ENCODE measurements at places on chromosomes 5 and 9.

- DNase-seq, result no peak
These were observed 262.5 kb downstream of the ELAVL2 start for GRCh38 chr9:23563517-23563916.

DNA sequence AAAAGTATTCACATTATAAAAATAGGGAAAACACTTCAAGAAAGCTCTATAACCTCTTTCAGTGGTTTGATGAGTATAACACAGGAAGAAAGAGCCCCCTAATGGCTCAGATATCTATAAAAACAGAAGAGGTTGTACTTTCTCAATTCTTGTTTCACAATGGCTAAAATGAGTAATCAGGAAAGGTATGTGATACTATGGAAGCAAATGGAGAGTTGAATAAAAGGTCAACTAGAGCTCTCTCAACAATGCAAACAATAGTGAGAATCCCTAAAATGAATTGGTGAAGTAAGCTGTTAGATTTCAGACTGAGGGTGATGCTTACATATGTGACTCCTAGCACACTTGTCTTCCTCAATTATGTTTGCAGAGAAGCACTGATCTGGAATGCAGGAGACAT, 584.6 kb upstream of the CDH18 start:
- no peak for DNase-seq

- DNase-seq, result no peak
These were observed 12.6 kb downstream of the IRX2 start for GRCh38 chr5:2738700-2739359.

GRCh38 chr9:98825414-98825813, 17.9 kb downstream of the GALNT12 start:
- no peak for DNase-seq

GRCh38 chr9:468766-469426, 254.2 kb downstream of the DOCK8 start:
- no peak for DNase-seq

GRCh38 chr5:110512266-110512665, 214.2 kb downstream of the TMEM232 start:
- no peak for DNase-seq

- no peak for DNase-seq
These were observed 194.5 kb upstream of the DAB2 start for GRCh38 chr5:39619168-39619818.

DNA sequence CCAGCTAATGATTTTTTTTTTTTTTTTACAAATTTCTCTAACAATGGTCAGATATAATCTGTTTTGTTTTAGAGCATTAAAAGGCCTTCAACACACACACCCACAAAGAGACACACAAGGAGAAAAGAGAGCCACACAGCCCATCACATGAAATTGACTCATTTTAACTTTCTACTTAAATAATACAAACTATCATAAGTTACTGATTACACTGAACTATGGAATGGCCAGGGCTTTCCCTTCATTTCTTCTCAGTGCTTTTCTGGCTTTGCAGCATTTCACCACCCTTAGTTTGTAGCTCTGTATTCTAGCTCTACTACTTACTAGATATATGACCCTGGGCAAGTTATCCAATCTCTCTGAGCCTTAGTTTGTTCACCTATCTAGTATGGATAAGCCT, 13.2 kb downstream of the REEP5 start:
- no peak for DNase-seq

GRCh38 chr5:61866930-61867329, 439.1 kb upstream of the KIF2A start:
- no peak for DNase-seq

DNA sequence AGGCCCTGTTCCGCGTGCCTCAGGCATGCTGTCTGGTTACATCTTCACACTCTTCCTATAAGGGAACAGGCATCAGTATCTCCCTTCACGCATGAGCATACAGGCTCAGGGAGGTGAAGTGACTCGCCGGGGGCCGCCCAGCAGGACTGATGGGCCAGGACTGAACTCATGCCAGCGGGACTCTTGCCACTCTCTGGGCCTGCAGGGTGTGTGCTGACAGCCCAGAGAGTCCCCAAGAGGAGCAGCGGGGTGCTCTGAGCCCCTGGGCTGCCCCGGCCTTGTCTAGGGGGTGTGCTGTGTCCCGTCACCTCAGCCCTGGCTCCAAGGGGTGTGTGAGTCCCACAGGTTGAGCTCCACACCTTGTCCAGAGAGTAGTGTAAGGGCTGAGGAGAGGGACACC, 9.9 kb downstream of the KCNT1 start:
- no peak for DNase-seq

DNA sequence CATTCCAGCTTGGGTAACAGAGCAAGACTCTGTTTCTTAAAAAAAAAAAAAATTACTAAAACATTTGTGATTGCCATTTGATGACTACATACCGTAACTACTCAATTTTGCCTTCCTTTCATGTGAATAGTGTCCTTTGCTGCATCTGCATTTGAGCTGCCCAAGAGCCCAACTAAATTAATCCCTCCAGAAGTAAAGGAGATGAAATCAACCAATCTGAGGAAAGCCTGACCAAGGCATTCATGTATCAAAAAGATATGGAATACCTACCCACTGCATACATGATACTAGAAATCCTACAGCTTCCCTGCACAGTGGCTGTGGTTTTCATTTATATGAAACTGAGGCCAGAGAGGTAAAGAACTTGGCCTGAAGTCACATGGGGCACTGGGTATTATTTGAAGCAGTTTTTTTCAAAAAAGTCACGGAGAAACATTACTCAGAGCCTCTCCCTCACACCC, 177.5 kb downstream of the AOPEP start:
- no peak for DNase-seq

GRCh38 chr9:127489471-127490115, 38.3 kb downstream of the LRSAM1 start:
- DNase-seq, result no peak

DNA sequence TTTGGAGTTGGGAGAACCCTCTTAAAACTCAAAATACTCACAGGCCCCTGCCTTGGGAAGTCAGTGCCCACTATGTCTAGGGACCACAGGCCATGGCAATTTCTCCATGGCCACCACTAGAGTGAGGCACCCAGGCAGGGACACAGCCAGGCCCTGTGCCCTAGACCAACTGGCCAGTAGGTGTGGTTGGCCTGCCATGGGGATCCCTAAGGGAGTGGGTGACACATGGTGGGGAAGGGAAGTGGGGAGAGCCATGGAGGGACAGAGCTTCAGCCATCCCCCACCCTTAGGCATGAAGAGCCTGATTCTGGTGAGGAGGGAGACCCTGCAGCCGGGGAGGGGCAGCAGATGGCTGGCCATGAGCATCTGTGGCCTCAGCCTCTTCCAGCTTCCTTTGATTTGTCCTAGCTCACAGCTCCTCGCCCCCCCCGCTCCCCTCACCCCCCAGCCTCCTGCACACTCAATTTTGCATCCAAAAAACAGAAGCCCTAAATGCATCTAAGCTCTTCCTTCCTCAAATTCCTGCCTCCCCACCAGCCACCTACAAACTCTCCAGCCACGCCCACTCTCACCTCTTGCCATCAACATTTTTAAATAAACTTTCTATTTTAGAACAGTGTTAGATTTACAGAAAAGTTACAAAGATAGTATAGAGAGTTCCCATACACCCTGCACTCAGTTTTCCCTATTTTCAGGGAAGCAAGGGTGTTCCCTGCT, 1.6 kb upstream of the DBN1 start:
- DNase-seq, result no peak

DNA sequence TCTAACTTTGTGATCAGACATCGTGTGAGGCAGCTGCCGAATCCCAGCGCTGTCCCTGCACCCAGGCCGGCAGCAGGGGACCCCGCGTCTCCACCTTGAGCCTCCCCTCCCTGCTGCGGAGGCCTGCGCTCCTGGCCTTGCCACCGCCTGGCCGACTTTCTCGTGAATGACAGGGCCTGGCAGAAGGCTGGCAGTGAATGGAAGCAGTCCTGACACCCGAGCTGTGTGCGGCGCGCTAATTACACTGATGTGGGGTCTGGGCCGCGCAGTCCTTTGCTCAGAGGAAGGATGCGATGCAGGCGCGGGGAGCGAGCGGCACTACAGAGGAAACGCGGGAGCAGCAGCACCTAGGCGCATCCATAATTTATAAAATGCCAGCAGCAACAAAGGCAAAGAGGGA, 40.3 kb downstream of the POU4F3 start:
- DNase-seq, result no peak

- no peak for DNase-seq
These were observed 40.7 kb downstream of the WNK2 start for GRCh38 chr9:93224591-93224990.

GRCh38 chr5:178553517-178553916, 36.7 kb downstream of the COL23A1 start:
- no peak for DNase-seq

DNA sequence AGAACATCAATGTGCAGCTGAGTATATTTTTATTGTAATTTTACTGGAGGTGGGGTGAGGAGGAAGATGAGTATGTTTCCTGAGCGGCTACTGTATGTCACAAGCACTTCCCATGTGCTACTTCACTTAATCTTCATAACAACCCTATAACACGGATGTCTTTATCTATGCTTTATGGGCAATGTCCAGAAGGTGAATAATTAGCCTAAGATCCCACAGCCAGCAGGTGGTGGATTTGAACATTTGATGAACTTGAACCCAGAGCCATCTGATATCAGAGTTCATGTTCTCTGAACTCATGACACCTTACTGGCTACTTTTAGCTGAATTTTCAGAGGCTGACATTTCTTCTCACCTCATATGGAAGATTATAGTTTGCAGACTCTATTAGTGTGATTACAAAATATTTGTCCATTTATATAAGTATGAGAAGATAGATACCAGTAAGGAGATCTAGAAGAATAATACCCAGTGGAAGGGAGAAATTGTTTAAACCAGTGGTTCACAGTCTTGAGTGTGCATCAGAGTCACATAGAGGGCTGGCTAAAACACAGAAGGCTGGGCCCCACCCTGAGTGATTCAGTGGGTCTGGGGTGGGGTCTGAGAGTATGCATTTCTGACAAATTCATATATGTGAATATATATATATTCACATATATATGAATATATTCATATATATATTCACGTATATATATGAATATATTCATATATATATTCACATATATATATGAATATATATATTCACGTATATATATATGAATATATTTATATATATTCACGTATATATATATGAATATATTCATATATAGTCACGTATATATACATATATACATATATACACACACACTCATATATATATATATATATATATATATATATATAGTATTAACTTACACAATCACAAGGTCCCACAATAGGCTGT, 164.4 kb upstream of the NR3C1 start:
- no peak for DNase-seq

GRCh38 chr9:120368799-120369198, 211.2 kb downstream of the CDK5RAP2 start:
- DNase-seq, result no peak

DNA sequence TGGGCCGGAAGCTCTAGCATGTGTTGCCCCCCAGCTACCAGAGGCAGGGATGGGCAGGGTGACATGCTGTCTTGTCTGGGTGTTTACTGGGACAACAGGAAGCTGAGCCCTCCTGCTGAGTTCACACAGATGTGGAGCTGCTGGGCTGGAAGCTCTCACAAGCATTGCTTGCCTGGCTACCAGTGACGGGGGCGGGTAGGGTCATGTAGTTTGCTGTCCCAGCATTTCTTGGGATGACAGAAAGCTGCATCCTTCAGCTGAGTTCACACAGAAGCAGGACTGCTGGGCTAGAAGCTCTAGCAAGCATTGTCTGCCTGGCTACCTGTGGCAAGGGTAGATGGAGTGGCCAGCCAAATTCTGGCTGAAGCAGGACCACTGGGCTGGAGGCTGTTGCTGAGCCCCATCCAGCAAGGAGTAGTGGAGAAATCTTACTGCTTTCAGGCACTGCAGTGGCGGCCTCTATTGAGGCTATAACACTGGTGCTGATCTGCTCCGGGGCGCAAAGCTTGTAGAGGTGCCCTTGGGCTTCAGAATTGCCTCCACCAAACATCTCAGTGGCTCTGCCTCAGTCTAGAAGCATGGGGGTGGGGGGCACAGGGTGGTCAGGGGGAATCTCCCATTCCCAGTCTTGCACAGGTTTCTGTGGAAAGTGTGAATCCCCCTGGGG, 25.1 kb downstream of the POLK start:
- no peak for DNase-seq

DNA sequence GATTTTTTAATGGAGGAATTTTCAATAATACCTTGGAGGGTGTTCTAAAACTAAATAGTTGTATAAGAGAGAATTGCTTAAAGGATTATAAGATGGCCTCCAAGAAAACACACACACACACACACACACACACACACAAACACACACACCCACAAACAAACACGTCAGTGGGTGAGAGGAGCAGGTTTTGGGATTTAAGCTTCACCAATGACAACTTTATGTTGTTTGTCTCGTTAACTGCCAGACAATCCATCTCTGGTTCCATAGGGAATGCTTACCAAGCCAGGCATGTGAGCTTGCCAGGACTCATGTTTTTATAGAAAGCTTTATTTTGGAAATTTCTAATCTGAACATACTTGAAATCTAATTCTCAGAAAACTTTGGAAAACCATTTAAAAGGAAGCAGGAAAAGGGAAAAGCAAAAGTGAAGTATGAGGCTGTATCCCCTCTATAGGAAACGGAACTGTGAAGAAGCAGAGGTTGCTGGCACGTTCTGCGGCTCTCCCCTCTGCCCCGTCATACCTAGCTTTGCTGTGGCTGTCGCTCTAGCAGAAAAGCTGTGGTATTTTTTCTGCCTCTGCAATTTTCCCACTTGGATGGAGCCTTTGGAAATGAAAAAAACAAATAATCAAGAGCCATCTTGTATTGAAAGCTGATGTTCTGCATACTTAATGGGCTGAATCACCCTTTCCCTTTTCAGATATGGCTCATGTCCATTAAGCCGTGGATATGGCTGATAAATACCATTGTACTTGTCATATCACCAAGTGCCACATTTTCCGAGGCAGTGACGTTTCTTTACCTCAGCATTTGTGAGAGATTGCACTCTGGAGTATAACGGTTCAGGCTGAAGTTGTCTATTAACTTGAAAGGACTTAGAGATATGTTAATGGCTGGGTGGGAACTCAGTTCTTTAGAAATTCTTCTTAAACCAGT, 112.7 kb downstream of the NTRK2 start:
- no peak for DNase-seq

- peak; percentile 58 for DNase-seq
These were observed 303.0 kb downstream of the PARP8 start for GRCh38 chr5:50969151-50970031.

DNA sequence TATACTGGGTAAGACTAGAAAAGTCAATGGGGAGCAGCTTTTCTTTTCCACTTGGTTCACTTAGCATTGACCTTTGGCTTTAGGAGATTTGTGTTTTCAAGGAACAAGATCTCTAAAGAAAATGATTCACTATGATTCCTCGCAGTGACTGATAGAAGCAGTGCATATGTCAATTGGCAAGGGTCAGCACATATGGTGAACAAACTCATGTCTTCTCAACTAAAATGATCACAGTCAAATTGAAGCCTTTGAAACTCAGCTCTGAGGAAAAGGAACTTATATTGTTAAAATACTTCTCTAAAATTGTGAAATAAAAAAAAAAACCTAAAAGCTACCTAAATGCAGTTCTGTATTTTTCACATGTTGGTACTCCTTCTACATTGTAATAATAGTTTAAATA, 43.2 kb upstream of the IL7R start:
- DNase-seq, result no peak

- no peak for DNase-seq
These were observed 480.5 kb downstream of the EBF1 start for GRCh38 chr5:158619083-158619788.

All from DMS79 (cell line).